ENCODE measurements at places on chromosomes 16 and 17. TPM values are rescaled to one million over a fixed set of nuclear protein-coding genes. Genes with fewer than 3 reads are reported as not detected.
A peak's percentile ranks its signal among the peaks of the same experiment; 100 is the strongest.

DNA sequence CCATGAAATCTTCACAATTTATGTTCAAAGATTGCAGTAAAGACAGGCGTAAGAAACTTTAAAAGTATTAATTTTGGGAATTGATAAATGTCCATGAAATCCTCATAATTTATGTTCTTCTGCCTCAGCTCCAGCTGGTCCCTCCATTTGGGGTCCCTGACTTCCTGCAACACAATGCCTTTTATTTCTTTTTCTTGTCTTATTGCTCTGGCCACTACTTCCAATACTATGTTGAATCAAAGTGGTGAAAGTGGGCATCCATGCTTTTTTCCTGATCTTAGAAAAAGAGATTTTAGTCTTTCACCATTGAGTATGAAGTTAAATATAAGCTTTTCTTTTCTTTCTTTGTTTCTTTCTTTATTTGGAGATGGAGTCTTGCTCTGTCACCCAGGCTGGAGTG, 14.3 kb downstream of the TAT start:
- no peak for DNase-seq
- H3K4me3 ChIP-seq = no peak overlapping the region
- no peak overlapping the region for H3K27ac ChIP-seq
- no peaks in the 10 kb centered on the region for H3K4me1 ChIP-seq

ITGB3 gene
- total RNA-seq = 17.5 TPM

DNA sequence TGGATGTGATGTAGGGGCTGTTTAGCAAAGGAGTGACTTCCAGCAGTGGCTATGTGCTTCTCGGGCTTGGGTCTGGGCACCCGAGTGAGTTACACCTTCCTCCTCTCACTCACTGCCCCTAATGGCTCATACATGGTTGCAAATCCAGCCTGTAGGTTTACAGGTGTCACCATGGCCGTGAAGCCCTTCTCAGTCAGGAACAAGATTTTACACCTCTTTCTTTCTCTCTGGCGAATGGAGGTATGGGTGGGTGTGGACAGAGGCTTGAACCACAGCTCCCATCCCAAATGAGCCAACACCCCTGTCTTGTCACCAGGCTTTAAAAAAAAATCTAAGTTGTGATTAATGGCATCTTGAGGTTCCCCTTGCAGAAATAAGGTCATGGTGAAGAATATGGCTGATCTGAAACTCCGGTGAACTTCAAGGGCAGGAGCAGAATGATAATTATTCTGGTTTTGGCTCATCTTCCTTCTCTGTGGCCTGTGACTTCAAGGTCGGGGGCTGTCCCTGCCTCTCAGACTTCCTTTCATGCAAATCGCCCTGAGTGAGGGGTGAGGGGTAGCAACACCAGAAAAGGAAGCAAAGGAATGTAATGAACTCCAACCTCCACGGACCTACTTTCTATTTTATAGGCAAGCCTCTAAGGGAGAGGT, 331.2 kb downstream of the MAF start:
- no peak overlapping the region for H3K4me3 ChIP-seq
- H3K36me3 ChIP-seq = no peaks in the 10 kb centered on the region
- no peaks in the 10 kb centered on the region for H3K4me1 ChIP-seq
- no peaks in the 10 kb centered on the region for H3K27me3 ChIP-seq

DNA sequence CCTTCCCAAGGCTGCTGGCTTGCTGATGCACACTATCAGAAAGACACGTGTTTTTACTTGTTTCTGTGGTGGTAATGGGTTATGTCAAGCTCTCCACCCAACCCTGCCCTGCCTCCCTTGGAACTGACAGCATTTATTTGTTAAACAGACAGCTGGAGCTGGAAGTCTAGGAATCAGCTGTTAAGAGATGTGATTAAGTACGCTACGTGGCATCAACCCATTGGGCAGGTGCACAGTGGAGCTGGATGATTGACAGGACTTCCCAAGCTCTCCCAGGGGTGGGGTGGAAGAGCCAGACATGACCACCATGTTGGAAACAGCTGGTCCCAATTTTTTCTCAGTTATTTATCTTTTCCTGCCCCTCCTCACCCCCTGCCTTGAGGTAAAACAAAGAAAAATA, 49.4 kb downstream of the ADAMTS18 start:
- DNase-seq = no peak
- H3K27ac ChIP-seq = no peak overlapping the region
- H3K27me3 ChIP-seq = no peaks in the 10 kb centered on the region
- H3K36me3 ChIP-seq = no peaks in the 10 kb centered on the region
- H3K4me3 ChIP-seq = no peak overlapping the region
- no peaks in the 10 kb centered on the region for H3K4me1 ChIP-seq

SHBG gene
- 1.2 TPM for total RNA-seq

TBC1D3H gene
- total RNA-seq = not detected

- H3K36me3 ChIP-seq = peaks cover 17% of the 10 kb centered on the region
- H3K4me3 ChIP-seq = no peak overlapping the region
- H3K4me1 ChIP-seq = no peaks in the 10 kb centered on the region
Observed at GRCh38 chr17:68221786-68222185, 26.1 kb upstream of the AMZ2 start.

DNA sequence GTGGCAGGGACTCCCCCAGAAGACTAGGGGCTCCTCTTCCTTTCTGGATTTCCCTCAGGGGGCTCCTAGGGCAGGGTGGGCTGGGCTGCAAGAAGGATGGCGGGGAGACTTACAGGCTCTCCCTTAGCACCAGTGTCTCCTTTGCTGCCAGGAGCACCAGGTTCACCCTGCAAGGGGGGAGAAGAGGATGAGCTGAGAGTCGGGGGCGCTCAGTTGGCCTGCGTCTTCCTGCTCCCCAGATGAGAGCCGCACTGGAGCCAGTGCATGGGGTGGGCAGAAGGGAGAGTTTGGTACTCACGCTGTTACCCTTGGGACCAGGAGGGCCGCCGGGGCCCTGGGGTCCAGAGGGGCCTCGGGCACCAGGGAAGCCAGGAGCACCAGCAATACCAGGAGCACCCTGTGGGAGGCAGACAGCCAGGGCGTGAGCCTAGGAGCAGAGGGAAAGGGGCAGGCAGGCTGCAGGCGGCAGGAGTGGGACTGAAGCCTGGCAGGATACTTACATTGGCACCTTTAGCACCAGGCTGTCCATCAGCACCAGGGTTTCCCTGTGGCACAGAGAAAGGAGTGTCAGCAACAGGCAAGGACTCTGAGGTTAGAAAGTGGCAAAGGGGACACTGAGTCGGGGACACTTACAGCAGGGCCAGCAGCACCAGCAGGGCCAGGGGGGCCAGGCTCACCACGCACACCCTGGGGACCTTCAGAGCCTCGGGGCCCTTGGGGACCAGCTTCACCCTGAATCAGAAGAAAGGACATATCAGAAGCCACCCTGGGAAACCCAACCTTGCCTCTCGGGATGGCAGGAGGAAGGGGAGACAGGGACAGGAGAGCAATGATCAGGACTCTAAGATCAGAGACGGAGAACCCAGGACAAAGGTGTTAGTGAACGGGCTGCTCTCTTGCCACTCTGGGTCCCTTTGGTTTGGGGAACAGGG, 6.2 kb downstream of the COL1A1 start:
- H3K27me3 ChIP-seq = peaks cover 4% of the 10 kb centered on the region
- H3K4me1 ChIP-seq = peaks cover 20% of the 10 kb centered on the region
- DNase-seq = no peak
- H3K27ac ChIP-seq = no peak overlapping the region
- H3K36me3 ChIP-seq = peaks cover 8% of the 10 kb centered on the region
- no peak overlapping the region for H3K4me3 ChIP-seq

GLP2R gene
- total RNA-seq = 0.59 TPM

GDPD3 gene
- total RNA-seq = 4.1 TPM

MT1M gene
- 103 TPM for total RNA-seq

ENPP7 gene
- not detected for total RNA-seq

- H3K27me3 ChIP-seq = no peaks in the 10 kb centered on the region
- no peak for DNase-seq
- no peaks in the 10 kb centered on the region for H3K36me3 ChIP-seq
- no peak overlapping the region for H3K4me3 ChIP-seq
- H3K4me1 ChIP-seq = no peaks in the 10 kb centered on the region
Observed at GRCh38 chr16:62100651-62101050, 64.4 kb upstream of the CDH8 start.

DNA sequence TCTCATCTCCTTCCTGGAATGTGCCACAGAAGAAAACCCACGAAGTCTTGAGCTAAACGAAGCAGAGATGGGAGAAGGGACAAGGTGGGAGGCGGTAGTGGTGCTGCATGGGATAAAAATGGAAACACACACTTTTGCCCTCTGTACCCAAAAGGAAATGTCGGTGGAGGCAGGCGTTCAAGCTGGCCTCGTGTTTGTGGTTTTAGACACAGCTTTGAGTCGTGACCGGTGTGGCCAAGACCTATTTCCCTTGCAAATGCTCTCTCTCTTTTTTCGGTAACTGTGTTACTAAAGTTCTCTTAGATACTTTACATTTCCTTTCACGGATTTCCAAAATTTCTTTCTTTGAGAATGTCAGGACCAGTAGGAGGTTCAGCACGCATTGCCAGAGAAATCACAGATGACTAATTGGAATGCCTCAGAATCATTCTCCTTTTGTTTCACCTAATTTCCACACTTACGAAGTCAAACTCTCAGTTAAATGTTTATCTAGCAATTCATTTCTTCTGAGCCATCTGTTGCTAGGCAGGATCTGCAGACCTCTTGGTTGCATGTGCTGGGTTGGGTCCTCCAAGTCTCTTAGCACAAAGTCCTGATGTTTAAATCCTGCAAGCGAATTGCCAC, 412.3 kb downstream of the MAF start:
- H3K4me1 ChIP-seq = no peaks in the 10 kb centered on the region
- no peak overlapping the region for H3K4me3 ChIP-seq
- H3K27me3 ChIP-seq = no peaks in the 10 kb centered on the region
- DNase-seq = no peak

DNA sequence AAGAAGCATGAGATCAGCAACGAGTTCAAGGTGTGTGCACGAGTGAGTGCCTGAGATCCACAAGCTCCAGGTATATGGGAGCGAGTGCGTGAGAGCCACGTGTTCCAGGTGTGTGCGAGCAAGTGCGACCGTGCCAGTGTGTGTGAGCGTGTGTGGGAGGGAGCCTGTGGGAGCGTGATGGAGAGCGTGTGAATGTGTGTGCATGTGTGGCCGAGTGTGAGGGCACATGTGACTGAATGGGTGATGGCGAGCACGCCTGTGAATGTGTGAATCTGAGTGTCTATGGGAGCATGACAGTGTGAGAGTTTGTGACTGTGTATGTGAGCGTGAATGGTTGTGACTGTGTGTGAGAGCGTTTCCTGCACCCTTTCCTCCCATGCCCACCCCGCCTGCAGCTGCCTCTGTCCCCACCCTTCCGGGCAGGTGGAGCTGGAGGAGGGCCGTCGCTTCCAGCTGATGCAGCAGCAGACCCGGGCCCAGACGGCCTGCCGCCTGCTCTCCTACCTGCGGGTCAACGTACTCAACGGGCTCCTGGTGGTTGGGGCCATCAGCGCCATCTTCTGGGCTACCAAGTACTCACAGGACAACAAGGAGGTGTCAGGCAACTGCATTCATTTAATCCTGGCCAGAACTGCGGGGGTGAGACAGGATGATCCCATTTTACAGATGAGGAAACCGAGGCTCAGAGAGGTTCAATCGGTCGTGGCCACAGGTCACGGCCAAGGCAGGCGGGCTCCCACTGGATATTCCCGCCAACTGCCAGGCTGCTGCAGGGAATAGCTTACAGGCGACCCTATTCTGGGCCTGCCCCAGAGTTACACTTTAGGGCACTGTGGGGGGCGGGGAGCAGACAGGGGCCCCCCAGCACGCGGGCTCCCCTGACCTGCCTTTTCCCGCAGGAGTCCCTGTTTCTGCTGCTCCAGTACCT, 3.7 kb downstream of the TMC8 start:
- H3K27ac ChIP-seq = no peak overlapping the region
- H3K4me3 ChIP-seq = no peak overlapping the region
- peak; percentile 43 for DNase-seq
- no peaks in the 10 kb centered on the region for H3K36me3 ChIP-seq
- peaks cover 36% of the 10 kb centered on the region for H3K4me1 ChIP-seq

SOST gene
- not detected for total RNA-seq

DNA sequence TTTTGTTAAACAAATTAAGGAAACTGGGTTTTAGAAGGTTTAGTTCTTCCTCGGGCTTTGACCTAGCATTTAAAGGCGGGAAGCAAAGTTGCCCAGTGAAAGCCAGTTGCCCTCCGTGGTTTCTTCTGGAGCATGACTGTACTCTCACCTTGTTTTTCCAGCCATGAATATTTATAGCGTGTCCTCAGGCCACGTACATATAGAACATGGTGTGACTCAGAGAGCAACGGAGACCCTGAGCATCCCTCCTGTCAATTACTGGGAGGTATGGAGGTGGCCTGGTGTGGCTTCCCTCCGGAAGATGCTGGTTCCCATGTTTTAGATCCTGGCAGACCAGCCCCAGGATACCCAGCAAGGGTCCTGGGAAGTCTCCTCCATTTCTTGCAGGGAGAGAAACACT, 48.4 kb downstream of the AKAP1 start:
- H3K27ac ChIP-seq = no peak overlapping the region
- H3K27me3 ChIP-seq = no peaks in the 10 kb centered on the region
- no peaks in the 10 kb centered on the region for H3K4me1 ChIP-seq
- DNase-seq = no peak

CYB5D1 gene
- total RNA-seq = 13.6 TPM

- DNase-seq = no peak
- H3K4me1 ChIP-seq = peaks cover 10% of the 10 kb centered on the region
- peaks cover 5% of the 10 kb centered on the region for H3K36me3 ChIP-seq
- H3K27ac ChIP-seq = no peak overlapping the region
Observed at GRCh38 chr16:15032547-15033308, 23.1 kb downstream of the NTAN1 start.

GGT6 gene
- not detected for total RNA-seq

- H3K4me1 ChIP-seq = no peaks in the 10 kb centered on the region
- peak overlapping the region; percentile 55 for H3K4me3 ChIP-seq
- no peak for DNase-seq
- H3K27me3 ChIP-seq = no peaks in the 10 kb centered on the region
Observed at GRCh38 chr16:20899477-20900298, 470 bp downstream of the DCUN1D3 start.

Data from tibial nerve (tissue), 4 donors.